AG08396 (cell line): ENCODE measurements at places on chromosomes 5 and 9.

DNA sequence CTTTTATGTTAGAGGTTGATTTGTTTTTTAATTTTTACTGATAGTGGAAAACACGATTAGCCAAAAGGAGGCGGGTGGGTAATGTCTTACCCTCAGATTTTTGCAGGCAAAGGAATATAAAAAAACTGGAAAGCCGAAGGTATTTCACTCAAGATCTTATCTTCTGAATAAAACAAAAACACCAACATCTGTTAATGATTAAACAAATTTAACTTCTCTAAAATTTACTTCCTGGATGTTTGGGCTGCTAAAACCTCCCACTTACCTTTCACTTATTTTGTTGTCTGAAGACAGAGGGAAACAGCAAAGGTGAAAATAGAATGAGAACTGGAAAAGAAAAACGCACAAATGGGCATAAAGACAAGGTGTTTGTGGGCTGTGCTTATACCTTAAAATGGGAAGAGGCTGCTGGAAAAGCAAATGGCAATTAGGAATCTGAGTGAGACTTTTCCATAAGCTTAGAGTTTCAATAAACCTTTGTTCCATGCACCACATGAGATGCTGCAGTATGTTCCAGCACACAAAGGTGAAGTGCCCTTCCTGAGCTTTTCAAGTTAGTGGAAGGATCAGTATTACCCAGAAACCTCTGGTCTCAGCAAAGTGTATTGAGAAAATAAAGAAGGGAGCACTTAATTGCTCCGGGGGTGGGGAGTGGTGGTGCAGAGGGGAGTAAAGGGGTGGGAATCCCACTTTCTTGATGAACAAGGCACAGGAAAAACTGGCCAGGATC is 298.3 kb downstream of the BNC2 start:
- no peak for DNase-seq

GRCh38 chr5:6256901-6257300 is 121.4 kb downstream of the MED10 start:
- no peak for DNase-seq

- no peak for DNase-seq
Observed at GRCh38 chr9:77024776-77025545, 5.5 kb downstream of the FOXB2 start.

DNA sequence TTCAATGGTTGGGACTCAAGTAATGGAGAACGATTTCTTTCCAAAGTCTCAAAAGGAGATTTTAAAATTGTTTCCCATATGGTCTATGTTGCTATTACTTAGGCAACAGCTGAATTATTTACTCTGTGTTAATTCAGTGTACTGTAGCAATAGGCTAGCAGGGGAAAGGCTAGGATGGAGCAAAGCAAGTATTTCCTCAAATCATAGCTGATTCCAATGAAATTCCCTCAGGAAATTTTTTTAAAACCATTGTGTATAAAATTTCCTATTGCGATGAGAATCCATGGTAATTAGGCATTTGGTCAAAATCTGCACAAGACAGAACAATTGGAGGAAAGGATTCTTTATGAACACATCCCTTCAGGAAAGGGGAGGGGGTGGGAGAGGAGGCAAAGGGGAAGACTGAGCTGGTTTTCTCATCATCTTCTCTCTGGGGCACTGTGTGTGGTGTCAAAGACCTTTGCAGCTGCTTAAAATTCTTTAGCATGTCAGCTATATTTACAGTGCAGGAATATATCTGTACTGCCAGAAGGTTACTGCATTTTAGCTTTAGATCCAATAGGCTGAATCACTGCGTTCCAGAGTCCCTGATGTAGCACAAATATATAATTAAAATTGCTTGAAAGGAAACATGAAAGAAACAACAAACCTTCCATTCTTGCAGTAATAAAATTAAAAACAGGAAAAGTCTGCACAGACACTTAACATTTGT is 95.3 kb downstream of the ZNF608 start:
- no peak for DNase-seq

DNA sequence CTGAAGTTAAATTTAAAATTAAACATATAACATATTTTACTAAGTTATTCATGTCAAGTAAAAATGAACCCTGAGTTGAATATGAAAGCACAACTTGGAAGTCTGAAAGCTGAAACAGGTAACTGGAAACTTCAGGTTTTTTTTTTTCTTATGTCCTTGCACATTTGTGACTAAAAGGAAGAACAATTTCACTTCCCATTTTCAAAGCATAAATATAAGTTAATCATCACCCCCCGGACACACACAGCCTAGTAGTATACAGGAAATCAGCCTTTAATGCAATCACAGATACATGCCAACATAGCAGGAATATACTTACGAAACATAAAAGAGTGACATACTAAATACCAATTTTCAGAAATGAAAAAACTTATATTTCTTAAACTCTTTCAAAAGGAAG is 225.9 kb downstream of the RFX3 start:
- no peak for DNase-seq

GRCh38 chr9:106077731-106078130 is 383.4 kb downstream of the TMEM38B start:
- no peak for DNase-seq

- no peak for DNase-seq
Observed at GRCh38 chr9:124969401-124969800, 28.5 kb upstream of the GOLGA1 start.
